Upper lobe of left lung (tissue), 6 donors: ENCODE measurements at places on chromosomes 4 and X. TPM values are rescaled to one million over a fixed set of nuclear protein-coding genes. Genes with fewer than 3 reads are reported as not detected.

Gene PRRG3
- total RNA-seq, result 0.22 TPM

GRCh38 chrX:1108501-1109445 is 103.7 kb downstream of the CRLF2 start:
- no peak for DNase-seq

DNA sequence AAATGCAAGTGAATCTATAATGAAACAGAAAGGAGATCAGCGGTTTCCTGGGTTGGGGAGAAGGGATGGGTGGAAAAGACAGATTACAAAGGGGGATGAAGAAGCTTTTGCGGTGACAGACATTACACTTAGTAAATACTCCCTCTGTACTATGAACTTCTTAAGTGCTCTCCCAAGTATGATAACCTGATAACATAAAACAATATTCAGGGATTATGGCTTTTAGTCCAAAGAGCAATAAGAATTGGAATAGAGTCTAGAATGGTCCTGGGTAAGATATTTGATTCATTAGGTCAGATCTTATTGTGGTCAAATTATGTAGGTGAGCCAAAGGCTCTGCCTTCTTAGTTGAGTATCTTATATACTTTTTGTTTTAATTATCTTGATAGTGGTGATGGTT is 9.2 kb downstream of the LRRC66 start:
- DNase-seq, result no peak

DNA sequence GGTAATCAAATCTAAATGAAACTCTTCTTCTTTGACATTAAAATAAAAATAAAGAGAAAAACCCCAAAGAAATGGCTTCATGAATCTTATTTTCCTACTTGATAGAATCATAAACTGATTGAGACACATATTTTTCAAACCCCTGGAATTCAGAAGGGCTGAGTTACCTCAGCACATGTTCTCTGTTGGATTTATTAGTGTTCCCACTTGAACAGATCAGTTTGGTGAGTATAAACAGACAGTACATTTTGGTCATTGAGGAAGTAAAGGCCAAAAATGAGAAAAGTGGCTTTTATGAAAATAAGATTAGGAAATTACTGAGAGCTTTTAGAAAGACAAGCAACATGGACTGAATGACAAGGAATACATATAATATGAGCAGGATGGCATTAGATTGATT is 620.4 kb downstream of the ANKRD50 start:
- no peak for DNase-seq

DNA sequence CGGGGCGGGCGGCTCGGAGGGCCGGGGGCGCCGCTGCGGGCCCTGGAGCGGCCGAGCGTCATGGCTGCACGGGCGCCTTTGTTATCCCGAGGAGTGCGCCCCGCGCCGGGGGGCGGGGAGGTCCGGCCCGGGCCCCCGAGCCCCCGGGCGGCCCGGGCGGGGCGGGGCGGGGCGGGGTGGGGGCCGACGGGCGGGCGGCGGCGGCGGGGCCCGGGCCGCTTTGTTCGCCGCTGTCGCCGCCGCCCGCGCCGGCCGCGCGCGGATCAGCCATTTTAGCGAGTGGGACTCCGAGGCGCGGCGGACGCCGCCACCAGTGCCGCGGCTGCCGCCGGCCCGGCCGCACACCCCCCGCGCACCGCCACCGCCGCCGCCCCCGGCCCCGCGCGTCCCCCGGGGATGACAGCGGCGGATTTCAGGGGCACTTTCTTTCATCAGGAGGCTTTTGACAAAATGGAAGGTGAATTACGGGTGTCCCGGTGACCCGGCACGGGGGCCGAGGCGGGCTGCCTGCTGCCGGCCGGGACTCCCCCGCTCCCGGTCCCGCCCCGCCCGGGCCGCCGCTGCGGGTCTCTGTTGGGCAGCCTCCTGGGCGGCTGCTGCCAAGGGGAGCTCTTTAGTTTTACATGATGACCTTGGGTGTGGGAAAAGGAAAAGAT is 1.2 kb downstream of the HMGB3 start:
- peak; percentile 86 for DNase-seq

DNA sequence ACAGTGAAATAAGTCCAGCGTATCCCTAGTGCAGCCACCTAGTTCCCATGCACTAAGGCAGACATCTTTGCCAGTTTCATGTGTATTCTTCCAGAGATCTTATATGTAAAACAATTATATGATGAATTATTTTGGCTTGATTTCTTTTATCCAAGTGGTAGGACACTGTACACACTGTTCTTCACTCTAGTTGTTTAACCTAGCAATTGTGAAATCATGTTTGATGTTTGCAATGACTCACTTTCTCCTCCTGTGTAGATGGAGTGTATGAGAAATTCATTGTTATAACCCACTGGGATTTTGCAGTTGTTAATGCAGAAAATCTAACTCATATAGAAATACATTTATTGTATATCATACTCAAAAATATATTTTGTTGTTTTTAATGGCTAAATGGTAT is 17.5 kb upstream of the TBC1D1 start:
- DNase-seq, result no peak

- no peak for DNase-seq
Measured at GRCh38 chr4:155943605-155944291, 9.9 kb downstream of the CTSO start.

DNA sequence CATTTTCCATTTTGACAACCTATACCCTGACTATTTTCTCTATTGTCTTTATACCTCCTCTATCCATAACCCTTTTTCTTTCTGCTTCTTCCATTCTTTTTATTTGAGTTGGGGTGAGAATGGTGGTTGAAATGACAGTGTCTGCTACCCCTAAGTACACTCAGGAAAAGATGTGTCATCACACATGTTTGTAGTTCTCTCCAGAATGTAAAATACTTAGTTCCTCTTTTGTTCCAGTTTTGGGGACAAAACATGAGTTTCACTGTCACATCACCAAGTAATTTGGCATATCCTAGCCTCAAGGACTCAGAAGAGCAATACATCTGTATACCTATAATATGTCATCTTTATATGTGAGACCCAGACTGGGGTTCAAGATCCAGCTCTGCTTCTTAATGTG is 90.3 kb downstream of the COMMD8 start:
- DNase-seq, result no peak
